ENCODE measurements at places on chromosomes 5 and 9.

DNA sequence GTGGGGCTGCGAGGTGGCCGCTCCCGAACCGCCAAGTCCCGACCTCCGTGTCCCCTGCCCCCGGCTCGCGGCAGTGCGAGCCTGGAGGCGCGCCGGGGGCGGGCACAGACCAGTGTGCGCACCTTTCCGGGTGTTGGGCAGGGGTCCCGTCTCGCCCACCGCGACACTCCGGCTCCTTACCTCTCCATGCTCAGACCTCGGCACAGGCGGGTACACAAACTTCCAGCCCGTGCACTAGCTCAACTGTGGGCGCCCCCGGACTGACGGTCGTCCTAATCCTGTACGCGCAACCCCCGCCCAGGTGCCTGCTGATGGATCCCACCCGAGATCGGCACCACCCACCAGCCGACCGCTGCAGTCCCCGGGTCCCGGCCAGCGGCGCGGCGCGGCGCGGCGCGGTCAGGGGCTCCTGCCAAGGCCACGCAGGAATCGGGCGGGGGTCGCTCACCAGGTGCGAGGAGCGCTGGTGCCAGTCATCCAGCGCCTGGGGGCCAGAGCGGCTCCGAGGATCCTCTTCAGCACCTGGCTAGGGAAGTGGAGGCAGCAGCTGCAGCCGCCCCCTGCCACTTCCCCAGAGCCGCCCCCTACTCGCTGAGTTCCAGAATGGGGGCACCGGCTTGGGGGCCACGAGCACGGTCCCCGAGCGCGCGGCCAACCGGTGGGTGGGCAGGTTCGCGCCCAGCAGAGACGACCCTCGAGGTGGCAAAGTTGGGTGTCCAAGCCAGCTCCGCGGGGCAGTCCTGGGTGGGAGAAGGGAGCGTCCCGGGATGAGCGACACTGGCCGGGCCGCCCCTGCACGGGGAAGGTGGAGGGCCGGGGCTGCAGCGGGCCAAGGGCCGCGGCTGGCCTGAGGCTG, 511 bp downstream of the SEMA5A start:
- no peak for DNase-seq

DNA sequence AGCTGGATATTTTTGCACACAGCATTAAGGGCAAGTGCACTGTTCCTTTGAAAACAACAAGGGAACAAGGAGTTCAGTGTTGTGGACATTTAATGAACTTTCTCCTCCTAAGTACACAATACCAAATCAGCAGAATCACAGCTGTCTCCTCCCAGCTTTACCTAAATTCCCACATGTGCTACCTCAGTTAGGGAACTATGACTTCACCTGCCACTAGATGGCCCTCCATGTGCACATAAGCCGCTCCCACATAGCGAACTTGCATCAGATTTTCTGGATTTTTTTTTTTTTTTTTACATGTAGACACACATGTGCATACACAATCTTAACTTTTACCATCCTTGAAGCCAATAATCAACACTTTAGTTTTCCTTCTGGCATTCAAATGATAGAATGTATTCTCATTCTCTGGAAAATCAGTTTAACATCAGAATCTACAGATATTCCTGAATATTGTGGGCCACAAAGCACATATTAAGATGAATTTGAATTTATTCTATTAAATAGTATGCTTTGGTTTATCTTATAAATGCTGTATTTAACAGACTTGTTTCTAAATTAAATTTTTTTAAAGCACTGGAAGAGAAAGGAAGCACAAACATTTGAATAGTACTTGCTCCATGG, 123.6 kb downstream of the PALM2AKAP2 start:
- DNase-seq = no peak

DNA sequence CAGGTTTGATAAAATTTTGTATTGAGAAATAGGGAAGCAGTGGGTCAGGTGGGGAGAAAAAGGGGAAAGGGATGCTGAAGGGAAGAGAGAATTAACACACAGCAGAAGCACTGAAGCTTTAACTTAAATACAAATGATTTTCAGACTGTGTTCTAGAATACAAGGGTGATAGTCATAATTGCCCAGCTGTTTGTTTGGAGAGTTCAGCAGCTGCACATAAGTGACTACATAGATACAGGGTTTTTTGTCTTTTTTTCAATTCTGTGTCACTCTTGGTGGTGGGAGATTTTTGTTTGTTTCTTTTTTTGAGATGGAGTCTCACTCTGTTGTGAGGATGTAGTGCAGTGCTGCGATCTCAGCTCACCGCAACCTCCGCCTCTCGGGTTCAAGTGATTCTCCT, 590.4 kb upstream of the SEMA6A start:
- no peak for DNase-seq

GRCh38 chr5:157575381-157576020, at the start of gene ADAM19:
Gene ADAM19, minus strand, starts transcription at chr5:157575775. Its CDS starts 79 bp downstream, at chr5:157575696.
- DNase-seq = no peak

- no peak for DNase-seq
Observed at GRCh38 chr5:157598350-157598936, 22.9 kb upstream of the ADAM19 start.

DNA sequence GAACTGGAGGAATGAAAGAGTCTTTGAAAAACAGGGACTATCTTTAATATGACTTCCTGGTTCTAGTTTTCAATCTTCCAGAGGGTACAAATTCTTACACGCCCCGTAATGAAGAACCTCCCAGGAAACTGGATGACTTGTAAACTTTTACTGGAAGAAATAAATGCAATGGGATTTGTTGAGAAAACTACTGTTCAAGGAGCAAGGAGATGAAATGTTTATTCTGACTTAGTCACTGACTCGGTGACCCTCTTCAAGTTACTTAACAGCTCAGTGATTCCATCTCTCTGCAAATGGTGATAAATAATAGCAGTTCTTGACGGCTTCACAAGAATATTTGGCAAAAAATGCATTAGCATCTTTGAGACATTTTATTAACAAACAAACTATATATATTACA, 858.6 kb downstream of the PTPRD start:
- DNase-seq = no peak

- no peak for DNase-seq
Observed at GRCh38 chr9:98002808-98003207, 19.7 kb downstream of the ANP32B start.

GRCh38 chr5:36897616-36898015, 21.0 kb downstream of the NIPBL start:
- no peak for DNase-seq

- no peak for DNase-seq
Observed at GRCh38 chr9:95516734-95517558, at the start of gene PTCH1. Gene PTCH1, minus strand, starts transcription at chr9:95516971.

GRCh38 chr9:109317311-109317978, 3.4 kb downstream of the EPB41L4B start:
- no peak for DNase-seq

DNA sequence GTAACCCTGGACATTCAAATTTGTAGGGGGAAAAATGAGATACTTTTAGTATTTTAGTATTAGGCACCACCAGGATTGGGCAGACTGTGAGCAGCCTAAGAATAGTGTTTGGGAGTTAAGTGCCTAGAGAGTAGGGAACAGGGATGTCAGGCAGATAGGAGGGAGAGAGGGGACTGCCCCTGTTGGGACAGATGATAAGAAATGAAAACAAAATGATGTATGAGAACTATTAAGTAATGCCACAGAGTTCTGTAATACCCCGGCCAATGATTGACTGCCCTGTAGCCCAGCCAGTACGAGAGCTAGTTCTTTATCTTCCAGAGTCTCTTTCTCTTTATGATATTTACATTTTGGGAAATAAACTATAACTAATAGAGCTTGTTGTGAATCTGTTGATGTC, 24.4 kb downstream of the ARHGAP26 start:
- DNase-seq = no peak

DNA sequence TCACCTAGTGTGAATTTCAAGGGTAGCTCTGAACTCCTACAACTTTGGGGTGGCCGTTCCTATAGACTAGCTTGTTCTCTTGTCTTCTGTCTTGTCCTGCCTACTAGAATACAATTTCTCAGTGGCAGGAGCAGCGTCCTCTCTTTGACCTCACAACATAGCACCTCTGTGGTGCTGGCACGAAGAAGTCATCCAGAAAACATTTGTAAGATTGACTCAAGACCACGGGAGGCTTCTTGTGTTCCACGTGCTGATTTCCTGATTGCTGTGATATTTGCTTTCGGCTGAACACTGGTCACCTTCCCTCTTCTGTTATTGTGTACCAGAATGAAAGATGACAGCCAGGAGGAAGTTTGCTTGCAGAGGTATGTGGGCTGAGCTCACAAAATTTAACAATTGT, 27.0 kb downstream of the SLC1A1 start:
- DNase-seq = no peak

- no peak for DNase-seq
Observed at GRCh38 chr9:10806868-10807267, 194.1 kb upstream of the PTPRD start.

- DNase-seq = no peak
Observed at GRCh38 chr5:158843305-158843704, 256.4 kb downstream of the EBF1 start.

DNA sequence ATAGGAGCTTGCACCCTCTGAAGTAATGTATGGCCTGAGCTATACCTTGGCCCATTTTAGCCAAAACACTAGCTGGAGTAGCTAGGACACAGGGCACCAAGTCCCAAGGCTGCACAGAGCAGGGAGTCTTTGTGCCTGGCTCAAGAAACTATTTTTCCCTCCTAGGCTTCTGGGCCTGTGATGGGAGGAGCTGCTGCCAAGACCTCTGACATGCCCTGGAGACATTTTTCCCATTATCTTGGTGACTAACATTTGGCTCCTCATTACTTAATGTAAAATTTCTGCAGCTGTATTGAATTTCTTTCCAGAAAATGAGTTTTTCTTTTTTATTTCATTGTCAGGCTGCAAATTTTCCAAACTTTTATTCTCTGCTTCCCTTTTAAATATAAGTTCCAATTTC, 1099.2 kb downstream of the CDH18 start:
- DNase-seq = no peak

GRCh38 chr9:79809931-79810330, 238.2 kb downstream of the TLE4 start:
- no peak for DNase-seq

DNA sequence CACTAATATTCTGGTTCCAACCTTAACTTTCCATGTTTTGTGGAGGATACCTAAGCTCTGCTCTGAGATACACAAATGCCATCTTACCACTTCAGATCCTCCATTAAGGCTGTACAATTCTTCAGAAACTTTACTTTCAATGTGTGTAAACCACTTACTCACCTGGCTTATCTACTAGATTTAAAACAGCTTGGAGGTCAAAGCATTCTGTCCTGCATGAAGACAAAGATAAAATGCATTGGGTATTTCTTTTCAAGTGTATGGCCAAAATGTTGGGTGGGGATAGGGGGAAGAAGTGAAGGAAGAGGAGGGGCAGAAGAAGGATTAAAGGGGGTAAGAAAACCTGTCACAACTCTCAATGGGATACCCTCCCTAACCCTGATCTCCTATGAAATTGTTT, 939 bp downstream of the GOLGA1 start:
- no peak for DNase-seq

- no peak for DNase-seq
Observed at GRCh38 chr5:14316471-14316870, 173.3 kb downstream of the TRIO start.

GRCh38 chr9:84993105-84993504, 323.6 kb downstream of the NTRK2 start:
- no peak for DNase-seq

DNA sequence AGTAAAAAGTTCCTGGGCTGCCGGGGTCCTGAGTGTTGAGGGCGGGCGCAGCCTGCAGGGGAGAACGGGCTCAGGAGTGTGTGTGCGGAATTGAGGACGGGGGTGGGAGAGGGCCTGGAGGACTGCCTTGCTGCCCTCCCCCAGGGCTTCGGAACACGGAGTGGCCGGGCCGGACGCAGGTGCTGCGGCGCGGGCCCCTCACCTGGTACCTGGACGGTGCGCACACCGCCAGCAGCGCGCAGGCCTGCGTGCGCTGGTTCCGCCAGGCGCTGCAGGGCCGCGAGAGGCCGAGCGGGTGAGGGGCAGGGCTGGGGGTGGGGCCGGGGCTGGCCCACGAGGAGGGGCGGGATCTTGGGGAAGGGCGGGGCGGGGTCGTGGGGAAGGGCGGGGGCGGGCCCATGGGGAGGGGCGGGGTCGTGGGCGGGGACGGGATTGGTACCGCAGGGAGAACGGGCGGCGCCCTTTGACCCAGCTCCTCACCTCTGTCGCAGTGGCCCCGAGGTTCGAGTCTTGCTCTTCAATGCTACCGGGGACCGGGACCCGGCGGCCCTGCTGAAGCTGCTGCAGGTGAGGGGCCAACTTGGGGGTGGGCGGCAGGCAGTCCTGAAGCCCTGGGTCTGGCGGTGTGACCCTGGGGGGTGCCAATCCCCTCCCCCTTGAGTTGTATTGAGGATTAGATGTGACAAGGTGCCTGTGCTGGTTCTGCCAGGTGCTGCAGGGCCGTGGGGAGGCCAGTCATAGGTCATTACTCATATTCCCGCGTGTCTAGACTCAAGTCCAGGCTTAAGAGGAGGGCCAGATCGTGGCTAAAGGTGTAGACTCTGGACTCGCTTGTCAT, 7.1 kb downstream of the FPGS start:
- no peak for DNase-seq

GRCh38 chr5:143024228-143024920, 254.2 kb downstream of the ARHGAP26 start:
- no peak for DNase-seq

GRCh38 chr5:1881731-1882336, 891 bp downstream of the IRX4 start:
- DNase-seq = no peak

All from activated naive CD4-positive, alpha-beta T cell (primary cell).